ENCODE measurements at places on chromosomes 6 and 20.

DNA sequence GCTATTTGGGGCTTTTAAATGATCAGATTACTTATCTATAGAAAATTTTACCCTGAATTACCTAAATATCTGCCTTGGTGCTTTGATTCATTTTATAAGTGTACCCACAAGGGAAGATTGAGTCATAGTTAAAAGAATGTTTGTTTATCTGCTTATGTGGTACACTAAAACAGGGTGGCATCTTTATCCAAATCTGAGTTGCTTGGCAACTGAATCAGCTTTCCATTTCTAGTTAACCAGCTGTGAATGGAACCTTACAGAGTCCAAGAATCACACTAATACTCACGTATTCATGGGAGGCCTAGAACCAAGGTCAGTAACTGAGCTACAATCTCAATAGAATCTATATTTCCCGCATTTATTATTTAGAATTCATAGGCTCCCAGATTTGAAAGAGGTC, 44.0 kb upstream of the CAP2 start:
- no peak for DNase-seq

- DNase-seq, result no peak
Measured at GRCh38 chr20:34190262-34190661, 51.0 kb upstream of the ASIP start.

DNA sequence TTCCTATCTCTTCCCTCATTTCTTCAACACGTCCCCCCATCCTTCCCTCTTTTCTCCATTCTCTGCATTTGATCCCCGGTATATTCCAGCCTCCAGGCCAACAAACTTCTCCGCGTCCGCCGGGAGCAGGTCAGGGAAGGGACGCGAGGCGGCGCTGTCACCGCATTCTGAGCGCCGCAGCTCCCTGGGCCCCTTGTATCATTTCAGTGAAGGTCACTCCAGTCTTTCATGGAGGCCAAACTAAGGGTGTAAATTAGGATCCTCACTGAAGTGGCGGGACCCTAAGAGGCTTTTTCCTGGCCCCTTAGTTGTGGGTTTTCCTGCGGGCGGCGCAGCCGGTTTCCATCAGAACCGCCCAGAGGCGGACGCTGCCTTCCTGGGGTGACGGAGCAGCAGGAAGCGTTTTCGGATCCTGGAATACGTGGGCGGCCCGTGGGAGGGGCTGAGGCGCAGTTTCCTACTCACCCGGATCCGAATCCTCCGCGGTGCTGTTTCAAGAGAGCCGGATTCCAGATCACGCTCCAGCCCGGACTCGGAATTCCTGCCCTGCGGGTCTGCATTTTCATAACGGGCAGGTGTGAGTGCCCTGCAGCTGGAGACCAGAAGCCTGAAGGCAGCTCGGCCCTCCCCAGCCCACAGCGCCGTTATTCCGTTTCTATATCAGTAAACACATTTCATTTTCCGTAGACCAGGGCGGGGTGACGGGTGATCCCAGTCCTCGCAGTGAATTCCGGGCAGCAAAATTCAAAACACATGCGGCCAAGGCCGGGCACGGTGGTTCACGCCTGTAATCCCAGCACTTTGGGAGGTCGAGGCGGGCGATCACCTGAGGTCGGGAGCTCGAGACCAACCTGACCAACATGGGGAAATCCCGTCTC, 3.6 kb upstream of the MICA start:
- no peak for DNase-seq

DNA sequence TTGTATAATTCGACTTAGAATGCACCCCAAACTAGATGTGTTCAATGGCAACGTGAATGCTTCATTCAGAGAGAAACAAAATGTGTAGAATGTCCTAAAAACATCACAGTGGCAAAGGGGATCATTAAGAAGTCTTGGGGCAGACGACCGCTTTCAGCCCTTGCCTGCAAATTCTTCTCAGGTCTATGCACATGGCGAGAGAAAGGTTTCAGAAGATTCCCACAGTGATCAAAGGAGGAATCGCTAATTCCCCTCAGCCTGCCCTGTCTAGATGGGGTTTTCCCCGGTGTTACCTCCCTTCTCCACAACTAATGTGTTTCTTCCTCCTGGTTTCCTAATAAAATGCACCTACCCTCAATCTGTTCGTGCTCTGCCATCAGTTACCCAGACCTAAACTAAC, 13.3 kb upstream of the NHSL1 start:
- no peak for DNase-seq

- DNase-seq, result no peak
Measured at GRCh38 chr6:56526860-56527544, 115.7 kb downstream of the DST start.

GRCh38 chr6:37990762-37991525, 171.4 kb downstream of the ZFAND3 start:
- DNase-seq, result no peak

- no peak for DNase-seq
Measured at GRCh38 chr20:25220021-25220730, 24.7 kb downstream of the ENTPD6 start.

- no peak for DNase-seq
Measured at GRCh38 chr6:167589615-167589940, 237.1 kb upstream of the AFDN start.

DNA sequence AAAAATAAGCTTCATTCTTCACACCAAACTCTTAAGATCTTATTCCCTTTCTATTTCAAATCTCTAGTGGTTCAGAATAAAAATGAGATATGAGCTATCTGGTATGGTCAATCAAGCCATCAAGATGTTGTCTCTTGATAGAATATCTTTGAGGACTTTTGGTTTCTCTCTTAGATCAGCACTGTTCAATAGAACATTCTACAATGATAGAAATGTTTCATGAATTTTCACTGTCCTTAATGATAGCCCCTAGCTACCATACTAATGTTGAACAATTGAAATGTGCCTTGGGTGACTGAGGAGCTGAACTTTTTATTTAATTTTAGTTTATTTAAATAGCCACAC, 24.1 kb upstream of the HINT3 start:
- DNase-seq, result no peak

GRCh38 chr6:121040831-121041230, 293.4 kb downstream of the TBC1D32 start:
- DNase-seq, result no peak

GRCh38 chr6:125020385-125020784, 58.1 kb downstream of the RNF217 start:
- no peak for DNase-seq

- no peak for DNase-seq
Measured at GRCh38 chr20:61976263-61976643, 89.4 kb downstream of the TAF4 start.

GRCh38 chr20:38880952-38881735, 45.1 kb upstream of the FAM83D start:
- no peak for DNase-seq

GRCh38 chr6:51927450-51927849, 160.0 kb downstream of the PKHD1 start:
- DNase-seq, result no peak

DNA sequence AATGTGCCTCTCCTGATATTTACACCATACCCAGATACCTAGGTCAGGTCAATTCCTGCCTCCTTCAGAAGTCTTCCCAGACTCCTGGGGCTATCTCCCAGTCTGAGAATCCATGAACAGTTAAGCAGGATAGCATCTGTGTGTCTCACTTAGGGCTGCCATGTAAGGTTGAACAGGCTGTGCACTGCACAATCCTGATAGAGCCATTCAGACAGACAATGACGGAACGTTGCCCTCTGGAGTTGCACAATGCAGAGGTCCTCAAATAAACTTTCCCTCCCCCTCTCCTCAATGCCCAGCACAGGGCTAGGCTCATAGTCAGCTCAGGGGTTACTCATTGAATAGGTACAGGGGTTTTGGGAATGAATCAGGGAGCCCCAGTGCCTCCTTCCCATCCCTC, 89.7 kb downstream of the CD40 start:
- DNase-seq, result no peak

GRCh38 chr20:39702701-39703349, 740.7 kb downstream of the DHX35 start:
- no peak for DNase-seq

- no peak for DNase-seq
Measured at GRCh38 chr20:23404196-23404595, 17.1 kb downstream of the NAPB start.

GRCh38 chr6:35356391-35356790, 14.0 kb downstream of the PPARD start:
- DNase-seq, result no peak

DNA sequence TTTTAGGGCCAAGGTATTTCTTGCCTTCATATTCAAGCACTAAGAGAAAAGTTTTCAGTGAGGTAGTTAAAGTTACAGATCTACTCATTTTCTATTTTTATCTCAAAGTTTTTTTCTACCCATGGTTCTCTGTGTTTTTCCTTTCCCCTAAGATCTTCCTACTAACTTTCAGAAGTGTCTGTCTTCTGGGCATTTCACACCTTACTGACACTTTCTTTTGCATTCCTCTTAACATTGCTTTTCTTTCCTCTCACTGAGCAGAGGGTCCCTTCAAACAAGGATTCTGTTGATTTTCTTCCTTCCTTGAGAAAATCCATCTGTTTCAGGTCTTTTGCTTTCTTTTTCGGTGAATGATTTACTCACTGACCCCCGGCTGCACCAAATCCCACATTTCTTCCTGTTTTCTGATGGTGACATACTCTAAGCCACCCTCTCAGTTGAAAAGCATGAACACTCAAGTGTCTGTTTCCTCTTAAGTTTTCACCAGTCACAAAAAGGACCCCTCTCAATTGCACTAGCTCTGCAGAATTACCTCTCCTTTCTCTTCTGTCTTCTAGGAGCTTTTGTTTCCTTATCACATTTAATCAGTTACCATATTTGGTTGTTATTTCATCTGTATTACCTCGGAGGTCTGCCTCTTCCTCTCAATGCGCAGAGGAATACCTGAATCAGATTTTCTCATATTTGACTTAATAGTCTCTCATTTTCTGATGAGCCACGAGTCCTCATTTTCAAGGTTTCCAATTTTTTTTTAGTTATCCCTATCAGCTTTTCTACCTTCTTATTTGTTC, 73.5 kb upstream of the RNF217 start:
- DNase-seq, result no peak

- no peak for DNase-seq
Measured at GRCh38 chr6:10621847-10622246, 72.6 kb downstream of the C6orf52 start.

DNA sequence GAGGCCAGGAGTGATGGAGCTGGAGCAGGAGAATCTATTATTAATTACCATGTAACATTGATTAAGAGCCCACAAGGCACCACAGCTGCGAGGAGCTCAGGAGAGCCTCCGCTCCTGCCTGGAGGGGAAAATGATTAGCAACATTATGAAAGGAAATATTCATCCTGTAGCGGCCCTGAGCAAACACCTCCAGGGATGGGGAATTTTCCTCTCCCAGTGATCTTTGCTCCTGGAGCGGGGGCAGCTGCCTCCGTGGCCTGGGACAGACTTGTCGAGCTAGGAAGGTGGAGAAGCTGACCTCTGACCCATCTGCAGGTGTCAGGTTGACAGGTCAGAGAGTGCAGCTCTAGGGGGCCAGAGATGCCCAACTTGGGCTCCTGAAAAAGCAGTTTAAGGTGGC, 40.1 kb upstream of the SIRPA start:
- DNase-seq, result no peak

DNA sequence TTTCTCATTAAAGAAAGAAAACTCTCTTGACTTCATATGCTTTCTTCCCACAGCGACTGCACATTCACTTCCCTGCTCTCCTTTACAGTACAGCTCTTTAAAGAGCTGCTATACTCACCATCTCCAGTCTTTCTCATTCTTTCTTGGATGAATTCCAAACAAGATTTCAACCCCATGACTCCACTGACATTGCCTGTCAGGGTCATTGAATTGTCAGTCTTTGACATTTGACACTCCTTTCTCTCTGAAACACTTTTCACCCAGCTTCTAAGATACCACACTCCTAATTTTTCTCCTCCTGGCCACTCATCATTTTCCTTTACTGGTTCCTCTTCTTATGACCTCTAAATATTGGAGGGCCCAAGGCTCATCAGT, 811 bp upstream of the ARMH2 start:
- DNase-seq, result no peak

GRCh38 chr20:52500157-52500556, 308.6 kb upstream of the ZFP64 start:
- DNase-seq, result no peak

DNA sequence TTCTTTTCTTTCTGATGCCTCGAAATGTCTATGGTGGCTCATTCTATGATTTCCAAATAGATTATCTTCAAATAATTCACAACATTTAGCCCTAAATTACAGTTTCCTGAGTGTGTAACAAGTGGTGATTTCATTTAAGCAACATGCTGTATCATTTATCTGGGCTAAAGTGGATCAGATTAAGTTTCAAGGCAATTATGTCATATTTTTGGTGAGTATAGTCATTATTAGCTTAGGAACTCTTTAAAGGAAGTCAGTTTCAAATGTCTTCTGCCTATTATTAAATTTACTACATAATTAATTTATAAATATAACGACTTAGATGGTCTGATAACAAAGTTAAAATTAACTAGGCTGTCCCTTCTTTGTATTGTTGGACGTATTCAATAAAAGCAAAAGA, 847.9 kb upstream of the FLRT3 start:
- DNase-seq, result no peak

DNA sequence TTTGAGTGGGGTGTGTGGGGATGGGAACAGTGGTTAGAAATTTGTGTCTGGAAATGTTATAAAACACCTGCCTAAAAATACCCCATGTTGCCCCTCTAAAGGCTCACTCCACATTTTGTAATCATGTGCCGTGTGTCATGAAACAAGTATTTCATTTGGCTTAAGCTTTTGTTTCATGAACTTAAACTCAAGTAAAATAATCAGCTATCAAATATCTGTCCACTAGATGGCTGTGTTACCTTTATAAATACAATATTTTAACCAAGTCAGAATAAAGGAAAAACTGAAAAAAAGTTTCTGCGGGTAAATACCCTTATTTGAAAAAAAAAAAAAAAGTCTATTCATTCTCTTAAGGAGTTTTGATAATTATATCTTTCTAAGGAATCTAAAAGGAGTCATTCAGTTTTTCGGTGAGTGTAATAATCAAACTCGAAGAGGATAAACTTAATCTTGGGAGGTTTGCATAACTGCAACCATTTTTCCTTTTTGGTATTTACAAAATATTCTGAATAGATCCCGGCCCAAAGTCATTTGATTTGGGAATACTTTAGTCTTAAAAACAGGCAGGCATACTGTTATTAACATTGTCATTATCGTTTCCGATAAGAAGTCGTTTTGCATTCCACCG, 29.9 kb upstream of the MTRF1L start:
- no peak for DNase-seq

GRCh38 chr6:137105375-137105774, 60.6 kb upstream of the IL20RA start:
- DNase-seq, result no peak
